ENCODE measurements at places on chromosomes 1 and 21.
A peak's percentile ranks its signal among the peaks of the same experiment; 100 is the strongest.

DNA sequence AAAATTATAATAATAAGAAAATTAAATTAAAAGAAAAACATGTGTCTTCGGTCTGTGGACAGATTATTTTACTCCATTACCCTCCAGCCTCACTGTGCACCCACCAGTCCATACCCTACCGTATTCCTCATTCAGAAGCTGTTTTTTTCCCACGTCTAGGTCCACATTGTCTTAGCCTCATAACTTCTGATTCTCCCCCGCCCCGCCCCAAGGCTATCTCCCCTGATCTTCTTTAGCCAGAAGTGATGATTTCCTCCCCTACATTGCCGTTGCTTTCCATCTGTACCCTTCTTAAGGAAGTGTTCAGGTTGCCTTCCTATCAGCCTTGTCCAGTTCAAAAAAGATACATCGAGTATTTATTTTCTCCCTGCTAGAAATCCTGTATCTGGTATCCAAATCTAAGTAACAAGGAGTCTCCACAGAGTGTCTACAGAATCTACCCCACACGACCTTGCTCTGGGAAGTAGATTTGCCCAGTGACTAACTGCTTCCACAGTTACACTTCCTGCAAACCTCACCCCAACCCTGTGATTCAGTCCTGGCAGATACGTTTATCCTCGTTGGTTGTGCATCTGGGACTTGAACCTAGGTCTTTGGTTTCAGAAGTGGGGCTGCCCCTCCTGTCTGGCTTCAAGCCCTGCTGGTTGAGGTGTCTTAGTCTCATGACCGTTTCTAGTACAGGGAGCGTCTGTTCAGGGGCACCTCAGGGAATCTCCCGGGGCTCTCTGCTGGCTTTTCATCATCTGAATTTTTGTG lies 470.2 kb downstream of the CAMTA1 start:
- DNase-seq: no peak

DNA sequence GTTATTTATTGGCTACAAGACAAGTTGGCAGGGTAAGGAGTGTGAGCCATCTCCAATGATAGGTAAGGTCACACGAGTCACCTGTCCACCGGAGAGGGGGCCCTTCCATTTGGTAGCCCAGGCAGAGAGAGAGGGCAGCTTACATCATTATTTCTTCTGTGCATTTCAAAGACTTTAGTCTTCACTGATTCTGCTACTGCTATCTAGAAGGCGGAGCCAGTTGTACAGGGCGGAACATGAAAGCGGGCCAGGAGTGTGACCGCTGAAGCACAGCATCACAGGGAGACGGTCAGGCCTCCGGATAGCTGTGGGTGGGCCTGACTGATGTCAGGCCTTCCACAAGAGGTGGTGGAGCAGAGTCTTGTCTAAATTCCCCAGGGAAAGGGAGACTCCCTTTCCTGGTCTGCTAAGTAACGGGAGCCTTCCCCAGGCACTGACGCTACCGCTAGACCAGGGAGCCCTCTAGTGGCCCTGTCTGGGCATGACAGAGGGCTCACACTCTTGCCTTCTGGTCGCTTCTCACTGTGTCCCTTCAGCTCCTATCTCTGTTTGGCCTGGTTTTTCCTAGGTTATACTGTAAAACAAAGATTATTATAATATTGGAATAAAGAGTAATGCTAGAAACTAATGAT lies 36.7 kb downstream of the ZNF695 start:
- DNase-seq: peak; percentile 33

GRCh38 chr1:100759188-100759587 lies 39.6 kb downstream of the VCAM1 start:
- DNase-seq: no peak

- no peak for DNase-seq
Observed at GRCh38 chr1:48794816-48795215, 18.1 kb upstream of the BEND5 start.

- DNase-seq: no peak
Observed at GRCh38 chr1:58211869-58212268, 334.7 kb downstream of the OMA1 start.

GRCh38 chr1:56811331-56811730 lies 7.9 kb downstream of the FYB2 start:
- no peak for DNase-seq

DNA sequence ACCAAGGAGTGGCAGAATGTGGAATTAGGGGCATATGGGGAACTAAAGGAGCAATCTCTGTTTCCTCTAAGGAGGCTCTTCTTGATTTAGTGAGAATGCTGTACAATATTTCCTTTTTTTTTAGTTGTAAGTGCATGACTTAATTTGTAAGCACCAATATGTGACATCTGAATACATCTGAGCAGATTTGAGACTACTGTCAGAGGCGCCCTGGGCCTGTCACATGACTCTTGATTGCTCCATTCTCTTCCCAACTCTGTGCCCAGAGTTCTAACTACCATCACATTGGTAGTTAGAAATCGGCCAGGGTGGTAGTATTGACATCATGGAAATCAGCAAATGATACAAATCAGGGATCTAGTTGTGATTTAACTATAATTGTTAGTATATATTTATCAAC lies 110.1 kb upstream of the LMO4 start:
- no peak for DNase-seq

GRCh38 chr1:181541458-181541857 lies 58.1 kb downstream of the CACNA1E start:
- no peak for DNase-seq

DNA sequence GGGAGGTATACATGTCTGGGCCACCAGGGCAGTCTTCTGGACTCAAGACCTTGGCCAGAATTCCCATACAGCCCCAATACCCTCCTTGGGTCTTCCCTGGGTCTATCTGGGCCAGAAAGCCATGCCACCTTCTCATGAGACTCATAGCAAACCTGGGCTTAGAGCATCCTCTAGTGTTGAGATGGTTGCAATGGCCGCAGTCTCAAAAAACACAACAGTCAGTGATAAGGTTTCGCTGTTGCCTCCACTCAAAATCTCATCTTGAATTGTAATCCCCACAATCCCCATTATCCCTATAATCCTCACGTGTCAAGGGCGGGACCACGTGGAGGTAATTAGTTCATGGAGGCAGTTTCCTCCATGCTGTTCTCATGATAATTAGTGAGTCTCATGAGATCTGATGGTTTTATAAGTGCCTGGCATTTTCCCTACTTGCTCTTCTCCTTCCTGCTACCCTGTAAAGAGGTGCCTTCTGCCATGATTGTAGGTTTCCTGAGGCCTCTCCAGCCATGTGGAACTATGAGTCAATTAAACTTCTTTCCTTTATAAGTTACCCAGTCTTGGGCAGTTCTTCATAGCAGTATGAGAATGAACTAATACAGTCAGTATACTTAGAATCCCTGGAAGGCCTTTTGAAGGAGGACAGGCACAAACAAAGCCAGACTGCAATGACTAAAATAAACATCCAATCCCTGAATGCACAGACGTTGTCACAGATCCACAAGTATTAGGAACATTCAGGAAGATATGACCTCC lies 77.0 kb downstream of the CTH start:
- DNase-seq: no peak

GRCh38 chr1:68473060-68473459 lies 23.3 kb upstream of the RPE65 start:
- DNase-seq: no peak

GRCh38 chr1:214899908-214900460 lies 182.6 kb upstream of the KCNK2 start:
- no peak for DNase-seq

GRCh38 chr1:103561643-103562395 lies 9.6 kb upstream of the AMY2B start:
- DNase-seq: no peak

DNA sequence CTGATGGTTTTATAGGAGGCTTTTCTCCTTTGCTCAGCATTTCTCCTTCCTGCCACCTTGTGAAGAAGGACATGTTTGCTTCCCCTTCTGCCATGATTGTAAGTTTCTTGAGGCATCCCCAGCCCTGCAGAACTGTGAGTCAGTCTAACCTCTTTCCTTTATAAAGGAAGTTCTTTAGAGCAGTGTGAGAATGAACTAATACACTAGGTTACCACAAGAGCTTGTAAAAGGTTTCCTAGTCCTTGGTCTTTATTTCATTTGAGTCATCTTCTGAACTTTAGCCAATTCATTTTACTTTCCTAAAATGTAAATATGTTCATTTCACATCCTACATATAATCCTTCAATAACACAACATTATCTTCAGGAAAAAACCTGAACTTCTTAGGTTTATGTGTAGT lies 365.3 kb downstream of the HHIPL2 start:
- DNase-seq: no peak

DNA sequence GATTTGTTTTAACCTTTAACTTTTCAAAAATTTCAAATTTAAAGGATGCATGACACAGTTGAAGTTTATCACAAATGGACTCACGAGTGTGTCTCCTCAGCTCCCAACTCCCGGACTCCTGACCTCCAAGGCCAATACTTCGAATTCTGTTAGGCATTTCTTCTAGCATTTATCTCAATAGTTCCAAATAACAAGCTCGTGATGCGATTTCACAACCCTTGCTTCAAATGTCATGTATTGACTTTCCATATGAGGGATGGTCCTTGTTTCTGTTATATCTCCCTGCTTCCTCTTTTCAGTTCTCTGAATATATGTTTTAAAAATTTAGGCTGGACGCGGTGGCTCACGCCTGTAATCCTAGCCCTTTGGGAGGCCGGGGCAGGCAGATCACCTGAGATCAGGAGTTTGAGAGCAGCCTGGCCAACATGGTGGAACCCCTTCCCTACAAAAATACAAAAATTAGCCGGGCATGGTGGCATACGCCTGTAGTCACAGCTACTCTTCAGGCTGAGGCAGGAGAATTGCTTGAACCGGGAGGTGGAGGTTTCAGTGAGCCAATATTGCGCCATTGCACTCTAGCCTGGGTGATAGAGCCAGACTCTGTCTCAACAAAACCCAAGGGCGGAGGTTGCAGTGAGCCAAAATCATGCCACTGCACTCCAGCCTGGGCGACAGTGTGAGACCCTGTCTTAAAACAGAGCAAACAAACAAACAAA lies 52.0 kb upstream of the TINAGL1 start:
- no peak for DNase-seq

DNA sequence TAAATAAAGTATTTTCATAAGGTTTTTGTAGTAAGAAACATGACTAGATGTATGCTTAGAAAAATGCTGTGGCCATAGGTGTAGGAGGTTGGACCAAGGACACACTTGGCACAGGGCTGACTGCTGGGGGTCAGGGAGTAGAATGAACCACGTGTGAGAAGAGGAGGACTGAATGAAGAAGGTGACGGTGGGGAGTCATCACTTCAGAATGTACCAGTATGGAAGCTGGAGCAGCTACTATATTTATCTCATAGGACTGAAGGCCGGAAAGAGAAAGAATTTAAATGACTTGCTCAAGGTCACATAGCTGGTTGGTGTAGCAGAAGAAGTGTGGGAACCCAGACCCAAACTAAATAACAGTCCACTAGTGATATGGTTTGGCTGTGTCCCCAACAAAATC lies 79.8 kb upstream of the HAO2 start:
- DNase-seq: no peak

GRCh38 chr1:76317299-76317900 lies 242.9 kb downstream of the ST6GALNAC3 start:
- no peak for DNase-seq

- DNase-seq: no peak
Observed at GRCh38 chr1:163796394-163796821, 474.7 kb downstream of the NUF2 start.

DNA sequence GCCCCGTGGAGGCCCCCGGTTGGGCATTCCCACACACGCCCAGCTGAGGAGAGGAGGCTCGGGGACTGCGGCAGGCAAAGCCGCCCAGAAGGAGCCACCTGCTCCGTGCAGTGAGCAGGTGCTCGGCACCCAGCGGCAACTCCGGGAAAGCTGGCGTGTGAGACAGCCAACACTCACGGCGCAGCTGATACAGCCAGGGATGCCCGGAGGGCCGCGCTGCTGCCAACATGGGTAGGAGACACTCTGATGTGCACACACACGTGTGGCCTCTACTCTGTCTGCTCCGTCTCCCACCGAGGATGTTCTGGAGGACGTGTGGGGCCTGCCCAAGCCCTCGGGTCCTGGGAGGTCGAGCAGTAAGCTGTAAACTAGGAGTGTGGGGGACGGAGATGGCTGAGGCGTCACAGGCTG lies 12.9 kb downstream of the MORN1 start:
- DNase-seq: no peak

DNA sequence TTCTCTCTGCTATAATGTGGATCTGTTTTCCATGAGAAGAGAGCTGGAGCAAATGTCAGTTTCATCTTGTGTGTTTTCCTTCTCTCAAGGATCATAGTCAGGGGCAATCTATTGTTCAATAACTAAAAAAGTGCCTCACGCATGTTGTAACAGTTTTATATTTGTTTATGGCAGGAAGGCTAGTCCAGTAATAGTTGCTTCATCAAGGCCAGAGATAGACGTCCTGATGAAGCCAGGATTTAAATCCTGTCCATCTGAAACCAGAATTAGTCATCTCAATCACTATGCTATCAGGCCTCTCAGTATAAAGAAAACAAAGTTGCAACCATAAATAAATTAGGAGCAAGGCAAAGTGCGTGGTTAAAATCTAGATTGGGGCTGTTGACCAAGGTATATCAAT lies 30.2 kb upstream of the DUSP10 start:
- no peak for DNase-seq

DNA sequence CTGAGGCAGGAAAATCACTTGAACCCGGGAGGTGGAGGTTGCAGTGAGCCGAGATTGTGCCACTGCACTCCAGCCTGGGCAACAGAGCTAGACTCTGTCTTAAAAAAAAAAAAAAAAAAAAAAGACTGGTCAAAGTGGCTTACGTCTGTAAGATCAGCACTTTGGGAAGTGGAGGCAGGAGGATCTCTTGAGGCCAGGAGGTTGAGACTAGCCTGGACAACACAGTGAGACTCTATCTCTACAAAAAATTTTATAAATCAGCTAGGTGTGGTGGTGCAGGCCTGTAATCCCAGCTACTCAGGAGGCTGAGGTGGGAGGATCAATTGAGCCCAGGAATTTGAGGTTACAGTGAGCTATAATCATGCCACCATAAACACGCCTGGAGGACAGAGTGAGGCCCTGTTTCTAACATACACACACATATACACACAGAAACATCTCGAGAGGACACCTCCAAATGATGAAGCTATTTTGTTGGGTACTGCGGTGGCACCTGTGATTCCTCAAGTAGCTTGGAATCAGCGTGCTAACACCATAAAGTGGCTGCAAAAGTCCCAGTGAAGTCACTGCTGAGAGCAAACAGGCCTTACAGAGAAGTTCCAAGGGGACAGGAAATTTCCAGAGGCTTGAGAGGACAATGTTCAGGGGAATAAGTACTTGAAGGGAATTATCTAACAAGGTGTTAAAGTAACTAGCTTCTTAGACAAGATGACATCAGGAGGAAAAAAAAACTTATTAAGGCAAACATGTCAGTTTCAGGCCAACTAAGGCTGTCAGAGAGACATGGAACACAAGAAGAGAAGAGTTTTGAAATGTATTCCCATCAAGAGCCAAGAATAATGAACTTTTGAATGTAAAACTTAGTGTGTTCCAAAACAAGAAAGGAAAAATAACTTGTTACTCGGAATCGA lies 1.3 kb downstream of the NADK start:
- DNase-seq: no peak

Data from activated T-cell treated with anti-CD3 and anti-CD28 coated beads for 1 hour (primary cell).